Liver (tissue), 10 donors: ENCODE measurements at places on chromosomes 5 and 9. TPM values are rescaled to one million over a fixed set of nuclear protein-coding genes. Genes with fewer than 3 reads are reported as not detected.
A peak's percentile ranks its signal among the peaks of the same experiment; 100 is the strongest.

DNA sequence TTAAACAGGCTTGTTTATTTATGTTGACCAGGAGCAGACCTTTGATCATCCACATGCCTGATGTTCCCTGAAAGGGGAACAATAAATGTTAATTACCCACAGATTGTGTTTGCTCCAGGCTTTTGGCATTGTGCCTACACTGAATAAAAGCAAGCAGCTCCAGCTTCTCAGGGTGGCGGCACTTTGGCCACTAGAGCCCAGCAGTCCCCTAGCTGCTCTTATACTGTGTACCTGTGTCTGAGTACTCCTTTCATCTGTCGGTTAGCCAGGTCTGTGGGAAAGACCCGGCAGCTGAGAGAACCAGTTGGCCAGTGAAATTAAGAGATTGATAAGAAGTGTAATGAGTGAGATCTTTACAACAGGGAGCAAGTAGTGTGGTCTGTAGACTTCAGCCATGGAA, 254.8 kb upstream of the FTMT start:
- no peak for DNase-seq

DNA sequence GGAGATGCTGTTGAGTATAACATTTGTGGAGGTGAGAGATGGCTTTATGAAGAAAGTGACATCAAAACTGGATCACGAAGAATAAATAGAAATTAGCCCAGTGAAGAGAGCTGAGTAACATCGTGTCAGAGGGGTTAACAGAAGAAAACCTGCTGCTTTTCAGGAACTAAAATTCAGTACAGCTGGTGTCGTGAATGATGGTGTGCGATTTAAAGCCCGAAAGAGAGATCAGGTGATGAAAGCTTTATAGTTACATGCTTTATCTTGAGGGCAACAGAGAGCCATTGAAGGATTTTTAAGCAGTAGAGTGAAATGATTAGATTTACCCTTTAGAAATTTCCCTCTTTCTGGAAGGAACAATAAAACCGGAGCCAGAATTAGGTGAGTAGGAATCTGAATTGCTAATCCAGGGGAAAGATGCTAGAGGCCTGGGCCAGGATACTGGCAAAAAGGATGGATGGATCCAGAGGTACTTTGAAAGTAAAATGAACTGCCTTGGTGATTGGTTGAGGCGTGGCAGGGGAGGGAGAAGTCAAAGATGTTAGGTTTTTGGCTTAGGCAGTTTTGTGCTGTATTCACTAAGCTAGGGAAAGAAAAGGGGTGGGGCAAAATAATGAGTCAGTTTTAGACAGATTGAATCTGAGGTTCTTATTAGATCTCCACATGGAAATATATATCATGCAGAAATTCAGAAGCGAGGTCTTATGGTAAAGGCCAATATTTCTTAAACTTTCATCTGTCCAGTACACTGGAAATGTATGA, 3.4 kb downstream of the LRRC70 start:
- no peak for DNase-seq

- DNase-seq: no peak
Observed at GRCh38 chr9:129617167-129617566, 3.7 kb downstream of the C9orf50 start.

DNA sequence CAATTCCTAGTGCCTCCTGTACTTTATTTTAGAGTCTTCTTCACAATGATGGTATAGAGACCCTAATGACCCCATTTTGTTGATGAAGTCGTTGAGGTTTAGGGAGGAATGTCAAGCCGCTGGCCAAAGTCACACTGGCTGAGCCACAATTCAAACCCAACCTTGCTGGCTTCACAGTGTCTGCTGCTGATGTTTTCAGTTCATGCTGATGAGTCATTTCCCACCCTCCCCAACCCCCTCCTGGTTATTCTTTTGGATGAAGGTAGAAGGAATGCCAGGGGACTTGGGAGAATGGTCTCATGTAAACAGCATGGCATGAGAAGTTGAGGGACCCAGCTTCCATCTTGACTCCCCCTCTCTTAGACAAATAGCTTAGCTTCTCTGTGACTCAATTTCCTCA, 68.6 kb downstream of the TMEM252 start:
- no peak for DNase-seq

CYLC2 gene
- total RNA-seq: not detected

SURF2 gene
- 6.0 TPM for total RNA-seq

DNA sequence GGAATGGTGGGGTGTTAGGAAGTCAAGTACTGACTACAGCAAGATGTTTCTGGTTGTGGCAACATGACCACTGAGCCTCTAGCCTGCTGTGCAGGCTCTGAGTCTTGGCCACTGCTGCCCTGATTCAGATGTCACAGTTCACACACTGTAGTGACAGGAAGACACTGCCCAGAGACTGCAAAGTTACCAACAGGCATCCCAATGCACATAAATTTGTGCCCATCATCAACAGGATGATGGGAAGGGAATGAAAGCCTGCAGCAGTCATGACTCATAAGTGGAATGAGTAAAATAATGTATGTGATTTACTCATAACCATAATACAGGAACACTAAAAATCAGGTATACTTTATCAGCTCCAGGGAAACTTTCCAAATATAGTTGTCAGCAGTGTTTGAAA, 251.6 kb upstream of the HAPLN1 start:
- DNase-seq: no peak

- DNase-seq: no peak
Observed at GRCh38 chr5:159797261-159797970, 118.9 kb upstream of the ADRA1B start.

- DNase-seq: no peak
Observed at GRCh38 chr5:167254132-167254531, 1037.3 kb upstream of the WWC1 start.

C5 gene
- 485 TPM for total RNA-seq

GRCh38 chr9:77807281-77807683, 159.2 kb upstream of the GNA14 start:
- no peak for DNase-seq

DNA sequence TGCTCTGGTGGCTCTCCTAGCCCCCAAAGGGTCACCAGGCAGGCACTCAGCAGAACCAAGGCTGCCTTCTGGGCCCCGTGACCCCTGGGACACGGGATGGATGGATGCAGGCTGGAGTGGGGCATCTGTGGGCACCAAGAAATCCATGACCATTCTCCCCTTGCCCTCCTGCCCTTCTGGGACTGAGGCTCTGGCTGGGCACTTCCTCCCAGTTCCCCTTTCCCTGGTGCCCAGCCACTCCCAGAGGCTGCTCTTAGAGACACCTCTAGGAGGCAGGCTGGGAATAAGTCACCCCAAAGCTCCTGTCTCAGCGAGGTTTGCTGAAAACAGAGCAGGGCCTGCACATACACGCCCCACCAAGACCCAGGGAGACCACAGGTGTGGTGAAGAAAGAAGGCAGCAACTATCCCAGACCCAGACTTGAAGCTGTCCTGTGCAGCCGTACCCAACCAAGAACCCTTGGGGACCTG, 943 bp downstream of the STING1 start:
- no peak for DNase-seq

GRCh38 chr9:74773886-74774479, 113.7 kb downstream of the TRPM6 start:
- peak; percentile 75 for DNase-seq

DNA sequence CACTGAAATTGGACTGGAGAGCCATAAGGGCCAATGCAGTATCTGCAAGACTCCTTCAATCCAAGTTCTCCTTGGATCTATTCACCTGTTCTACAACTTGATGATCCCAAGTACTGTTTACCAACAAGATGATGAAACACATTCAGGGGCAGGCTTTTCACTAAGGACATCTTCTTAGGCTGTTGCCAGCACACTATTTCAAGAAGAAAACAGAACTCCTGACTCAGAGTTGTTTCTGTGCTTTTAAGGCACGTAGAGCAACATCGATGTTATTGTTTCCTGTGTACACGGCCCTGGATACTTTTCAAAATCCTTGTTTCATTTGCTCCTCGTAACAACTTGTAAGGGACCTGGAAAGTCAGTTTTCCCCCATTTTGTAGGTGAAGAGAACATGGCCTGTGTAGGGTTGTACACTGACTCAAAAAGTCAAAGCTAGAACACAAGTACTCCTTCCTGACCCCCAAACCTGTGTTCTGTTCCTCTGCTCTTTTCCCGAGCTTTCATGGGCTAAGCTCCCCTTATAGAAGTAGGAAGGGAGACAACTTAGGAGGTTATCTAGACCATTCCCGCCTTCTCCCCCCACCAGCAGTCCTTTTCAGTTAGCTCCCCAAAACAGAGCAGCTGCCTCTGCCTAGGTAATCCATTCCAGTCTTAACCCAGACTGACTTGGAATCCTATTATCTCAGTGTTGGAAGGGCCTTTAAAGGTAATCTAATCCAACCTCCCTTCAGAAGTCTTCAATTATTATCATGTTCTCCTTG, 5.2 kb upstream of the MGAT1 start:
- peak; percentile 22 for DNase-seq

GRCh38 chr9:21018177-21018576, 13.3 kb downstream of the HACD4 start:
- no peak for DNase-seq

- DNase-seq: peak; percentile 30
Observed at GRCh38 chr9:132804576-132805295, 73.3 kb downstream of the AK8 start.

GRCh38 chr5:173629628-173630027, 13.2 kb upstream of the BOD1 start:
- no peak for DNase-seq

TMC1 gene
- not detected for total RNA-seq

DNA sequence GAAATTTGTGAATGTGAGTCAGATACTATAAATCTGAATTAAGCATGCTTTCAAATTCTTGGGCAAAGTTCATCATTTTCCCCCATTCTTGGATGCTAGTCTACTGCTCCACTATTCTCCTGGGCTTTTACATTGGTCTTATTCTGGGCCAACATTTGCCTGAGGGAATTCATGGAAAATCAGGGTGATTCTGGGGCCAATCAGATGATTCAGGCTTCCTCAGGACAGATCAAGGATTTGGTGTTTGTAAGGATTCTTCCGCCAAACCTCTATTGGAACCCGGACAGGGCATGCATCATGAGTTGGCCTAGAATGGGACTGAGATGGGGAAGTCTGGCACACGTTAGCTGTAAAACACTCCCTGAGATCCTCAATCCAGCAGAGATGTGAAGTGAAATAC, 113.8 kb downstream of the MEF2C start:
- no peak for DNase-seq

- no peak for DNase-seq
Observed at GRCh38 chr9:77679661-77680368, 31.7 kb upstream of the GNA14 start.

DNA sequence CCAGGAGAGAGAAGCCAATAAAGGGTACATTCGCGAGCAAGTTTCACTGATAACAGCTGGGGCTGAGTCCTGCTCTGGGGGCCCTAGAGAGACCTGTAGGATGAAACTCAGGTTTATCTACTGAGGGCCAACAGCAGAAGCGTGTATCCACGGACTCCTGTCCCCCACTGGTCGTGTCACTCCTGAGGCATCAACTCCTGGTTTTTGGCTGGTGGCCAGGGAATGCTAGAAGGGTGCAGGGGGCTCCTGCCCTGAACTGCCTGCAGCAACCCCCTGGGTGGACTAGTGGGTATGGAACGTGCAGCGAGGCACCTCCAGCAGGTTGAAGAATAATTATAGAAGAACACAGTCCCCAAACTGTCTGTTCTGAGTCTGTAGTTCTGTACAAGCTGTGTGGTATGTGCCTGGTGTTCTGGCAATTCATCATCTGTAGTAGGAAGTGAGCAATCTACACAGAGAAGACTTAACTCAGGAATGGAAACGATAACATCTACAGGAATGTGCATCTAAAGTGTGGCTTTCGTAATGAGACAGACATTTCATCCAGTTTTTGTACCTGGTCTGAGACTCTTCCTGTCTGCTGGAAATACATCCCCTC, 64.5 kb upstream of the GNA14 start:
- DNase-seq: no peak

DNA sequence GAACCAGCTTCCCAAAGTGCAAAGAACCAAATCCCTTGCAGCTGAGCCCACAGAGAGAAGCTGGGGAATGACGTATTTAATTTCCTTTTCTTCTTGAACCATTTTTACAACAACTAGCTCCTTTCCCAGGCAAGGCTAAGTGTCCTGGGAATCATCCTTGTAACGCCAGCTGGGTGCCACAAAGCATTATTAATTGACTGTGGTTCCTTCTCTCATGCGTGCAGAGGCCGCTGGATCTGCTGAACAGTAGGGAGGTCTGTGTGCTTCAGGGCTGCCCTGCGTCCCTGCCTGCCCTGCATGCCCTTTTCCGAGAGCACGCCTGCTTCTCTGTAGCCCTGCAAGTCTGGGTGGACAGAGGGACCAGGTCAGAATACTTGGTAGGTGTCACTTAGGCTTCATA, 124.1 kb upstream of the OTULINL start:
- DNase-seq: no peak

- DNase-seq: no peak
Observed at GRCh38 chr5:50365426-50366251, 75.4 kb downstream of the EMB start.

- DNase-seq: no peak
Observed at GRCh38 chr9:112063151-112063550, 111.9 kb downstream of the SUSD1 start.

DNA sequence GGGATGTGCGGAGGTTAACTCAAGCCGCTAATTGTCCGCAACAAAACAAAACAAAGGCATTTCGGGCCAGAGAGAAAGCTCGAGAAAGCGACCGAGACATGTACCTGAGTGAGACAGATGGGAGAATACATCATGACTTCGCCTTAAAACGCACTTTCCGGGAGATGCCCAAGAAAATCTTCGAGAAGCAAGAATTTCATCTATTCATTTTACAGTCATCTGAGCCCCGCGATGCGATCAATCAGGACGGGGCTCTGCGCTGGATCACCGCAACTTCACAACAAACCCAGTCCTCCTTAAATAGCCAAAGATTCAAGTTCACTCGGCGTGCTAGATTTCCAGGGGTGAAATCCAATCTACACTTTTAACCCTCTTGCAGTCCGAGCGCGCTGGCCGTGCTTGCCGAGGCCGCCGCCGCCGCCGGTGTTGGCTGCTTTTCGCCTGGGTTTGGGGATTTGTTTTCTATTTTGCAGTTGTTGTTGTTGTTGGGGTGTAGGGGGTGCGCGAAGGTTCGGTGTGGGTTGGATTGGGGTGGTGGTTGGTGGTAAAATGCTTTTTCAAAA, 482 bp downstream of the NFIB start:
- peak; percentile 42 for DNase-seq

DNA sequence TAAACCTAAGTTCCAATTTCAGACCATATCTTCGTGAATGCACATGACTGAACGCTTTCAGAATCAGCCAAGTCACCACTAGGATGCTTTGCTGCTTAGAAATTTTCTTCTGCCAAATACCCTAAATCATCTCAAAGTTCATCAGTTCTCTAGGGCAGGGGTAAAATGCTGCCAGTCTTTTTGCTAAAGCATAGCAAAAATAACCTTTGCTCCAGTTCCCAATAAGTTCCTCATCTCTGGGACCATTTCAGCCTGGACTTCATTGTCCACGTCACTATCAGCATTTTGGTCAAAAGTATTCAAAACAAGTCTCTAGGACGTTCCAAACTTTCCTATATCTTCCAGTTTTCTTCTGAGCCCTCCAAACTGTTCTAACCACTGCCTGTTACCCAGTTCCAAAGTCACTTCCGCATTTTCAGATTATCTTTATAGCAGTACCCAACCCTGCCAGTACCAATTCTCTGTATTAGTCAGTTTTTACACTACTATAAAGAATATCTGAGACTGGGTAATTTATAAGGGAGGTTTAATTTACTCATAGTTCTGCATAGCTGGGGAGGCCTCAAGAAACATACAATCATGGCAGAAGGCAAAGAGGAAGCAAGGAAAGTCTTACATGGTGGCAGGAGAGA, 74.8 kb downstream of the NR3C1 start:
- DNase-seq: no peak
